CD4-positive, alpha-beta T cell treated with Interleukin-10 for 1 hour (primary cell): ENCODE measurements at places on chromosomes 5 and 9.

DNA sequence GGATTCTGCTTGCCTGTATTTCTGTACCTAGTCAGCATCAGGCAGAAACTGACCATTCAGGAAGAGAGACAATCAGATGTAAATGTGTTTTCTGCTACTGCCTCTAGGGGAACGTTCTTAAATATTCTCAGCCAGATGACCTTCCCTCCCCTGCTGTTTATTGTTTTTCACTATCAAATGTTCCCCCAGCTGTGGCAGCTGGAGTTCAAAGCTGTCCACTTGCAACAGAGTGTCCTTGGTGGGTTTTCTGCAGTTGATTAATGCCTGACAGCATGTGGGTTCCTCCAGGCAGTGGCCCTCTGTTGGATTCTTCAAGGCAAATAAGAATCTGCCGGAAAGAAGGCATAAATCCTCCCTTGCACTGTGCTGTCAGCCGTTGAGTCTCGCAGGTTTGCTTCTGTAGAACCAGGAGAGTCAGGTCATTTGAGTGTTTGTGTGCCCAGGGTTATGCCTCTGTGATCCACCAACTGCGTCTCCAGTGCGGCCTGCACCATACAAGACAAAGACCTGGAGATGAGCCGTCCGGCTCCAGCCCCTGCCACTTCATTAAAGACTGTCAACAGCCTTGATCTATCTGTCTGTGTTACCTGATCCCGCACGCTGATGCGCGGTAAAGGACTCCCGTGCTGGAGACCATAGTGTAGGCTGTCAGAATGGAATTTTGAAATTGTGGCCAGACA is 203.4 kb downstream of the GADD45G start:
- DNase-seq: no peak

GRCh38 chr9:13163946-13164345 is 115.5 kb downstream of the MPDZ start:
- no peak for DNase-seq

GRCh38 chr9:33332011-33332410 is 41.7 kb downstream of the NFX1 start:
- no peak for DNase-seq

GRCh38 chr9:4640027-4640426 is 22.1 kb upstream of the PLPP6 start:
- peak; percentile 53 for DNase-seq

GRCh38 chr5:169286572-169287300 is 14.2 kb downstream of the SLIT3 start:
- no peak for DNase-seq

GRCh38 chr5:136446565-136446964 is 81.2 kb upstream of the TRPC7 start:
- no peak for DNase-seq

- no peak for DNase-seq
Observed at GRCh38 chr5:74651710-74652109, 11.2 kb upstream of the ENC1 start.
